ENCODE measurements at places on chromosomes 16 and 17. TPM values are rescaled to one million over a fixed set of nuclear protein-coding genes. Genes with fewer than 3 reads are reported as not detected.

DNA sequence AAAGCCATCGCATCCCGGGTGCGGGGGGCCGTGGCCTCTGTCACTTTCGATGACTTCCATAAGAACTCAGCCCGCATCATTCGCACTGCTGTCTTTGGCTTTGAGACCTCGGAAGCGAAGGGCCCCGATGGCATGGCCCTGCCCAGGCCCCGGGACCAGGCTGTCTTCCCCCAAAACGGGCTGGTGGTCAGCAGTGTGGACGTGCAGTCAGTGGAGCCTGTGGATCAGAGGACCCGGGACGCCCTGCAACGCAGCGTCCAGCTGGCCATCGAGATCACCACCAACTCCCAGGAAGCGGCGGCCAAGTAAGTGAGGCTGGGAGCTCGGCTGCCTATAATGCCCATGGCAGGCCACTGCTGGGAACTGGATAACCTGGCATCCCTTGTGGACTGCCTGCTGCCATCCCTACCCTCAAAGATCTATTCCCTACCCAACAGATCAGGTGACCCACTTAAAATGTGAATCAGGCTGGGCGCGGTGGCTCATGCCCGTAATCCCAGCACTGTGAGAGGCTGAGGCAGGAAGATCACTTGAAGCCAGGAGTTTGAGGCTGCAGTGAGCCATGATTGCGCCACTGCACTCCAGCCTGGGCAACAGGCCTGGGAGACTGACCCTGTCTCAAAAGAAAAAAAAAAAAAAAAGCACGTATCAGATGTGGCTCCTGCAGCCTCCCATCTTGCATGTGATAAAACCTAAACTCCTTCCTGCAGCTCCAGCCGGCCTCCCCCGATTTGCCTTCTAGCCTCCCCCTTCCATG lies 18.3 kb downstream of the CDIPT start:
- DNase-seq, result no peak

DNA sequence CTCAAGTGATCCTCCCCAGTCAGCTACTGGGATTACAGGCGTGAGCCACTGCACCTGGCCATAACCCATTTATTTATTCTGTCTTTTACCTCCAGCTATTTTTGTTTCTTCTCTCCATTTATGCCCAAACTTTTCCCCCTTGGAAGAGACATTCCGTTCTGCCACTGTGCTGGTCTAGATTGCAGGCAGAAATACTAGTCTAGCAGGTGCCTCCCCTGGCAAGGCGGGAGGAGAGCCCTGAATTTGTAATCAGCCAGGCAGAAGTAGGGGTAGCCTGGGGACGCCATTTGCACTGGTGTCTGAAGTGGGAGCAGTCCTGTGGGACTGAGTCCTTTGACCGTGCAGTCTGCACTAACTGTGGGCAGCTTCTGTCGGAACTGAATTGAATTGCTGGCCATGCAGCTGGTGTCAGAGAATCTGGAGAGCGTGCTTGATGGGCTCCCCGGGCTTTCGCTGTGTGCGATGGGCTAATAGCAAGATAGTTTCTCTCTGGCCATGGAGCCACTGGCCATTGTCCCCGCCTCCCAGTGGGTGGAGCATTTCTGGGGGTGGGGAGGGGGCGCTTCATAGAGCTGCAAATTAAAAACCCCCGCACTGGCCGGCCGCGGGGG lies 31.5 kb upstream of the LITAF start:
- no peak for DNase-seq

- DNase-seq, result no peak
These were observed 86.3 kb downstream of the SDR42E1 start for GRCh38 chr16:81925016-81925415.

- DNase-seq, result no peak
These were observed 33.7 kb downstream of the SRCIN1 start for GRCh38 chr17:38571833-38572668.

GRCh38 chr16:8512941-8513624 lies 77.2 kb downstream of the TMEM114 start:
- DNase-seq, result no peak

- DNase-seq, result no peak
These were observed at the start of gene RAP1GAP2 for GRCh38 chr17:2796164-2797125. Gene RAP1GAP2 (plus strand): TSS chr17:2796438. CDS start chr17:2796528, 90 bp downstream.

GRCh38 chr16:86042393-86042792 lies 143.4 kb downstream of the IRF8 start:
- DNase-seq, result no peak

DNA sequence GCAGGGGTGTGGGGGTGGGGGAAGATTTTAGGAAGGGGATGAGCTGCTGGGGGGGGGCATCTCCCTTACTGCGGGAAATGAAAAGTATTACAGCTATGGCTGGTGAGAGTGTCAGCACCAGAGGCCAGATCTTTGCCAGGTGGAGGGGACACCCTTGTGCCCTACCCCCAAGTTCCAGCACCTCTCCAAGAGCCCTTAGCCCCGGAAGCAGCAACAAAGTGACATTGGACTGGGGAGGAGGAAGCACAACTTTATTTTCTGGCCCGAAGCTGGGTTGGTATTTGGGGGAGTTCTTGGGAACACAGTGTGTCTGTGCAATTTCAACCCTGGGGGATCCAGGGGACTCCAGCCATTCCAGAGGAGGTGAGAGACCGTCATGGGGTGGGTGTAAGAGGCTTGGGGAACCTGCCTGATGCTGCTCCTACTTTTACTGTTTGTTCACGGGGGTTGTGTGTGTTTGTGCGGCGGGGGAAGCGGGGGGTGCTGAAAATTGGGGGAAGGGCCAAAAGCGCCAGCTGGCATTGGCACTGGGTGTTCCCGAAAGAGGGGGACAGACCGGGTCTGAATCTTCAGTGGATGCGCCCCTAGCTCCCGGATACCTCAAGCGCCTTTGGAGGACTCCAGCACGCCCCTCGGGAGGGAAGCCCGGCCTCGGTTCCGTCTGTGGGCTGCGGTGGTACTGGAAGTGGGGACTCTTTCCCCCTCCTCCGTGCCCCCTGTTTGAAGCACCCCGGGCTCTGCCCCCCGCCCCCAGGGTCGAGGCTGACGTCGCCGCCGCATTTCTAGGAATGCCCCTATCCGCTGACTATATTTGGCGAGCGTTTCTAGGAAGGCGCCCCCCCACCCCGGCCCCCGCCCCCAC lies 230.3 kb downstream of the MRTFB start:
- no peak for DNase-seq

- peak; percentile 83 for DNase-seq
These were observed 4.0 kb downstream of the NOG start for GRCh38 chr17:56597495-56597990.

- DNase-seq, result no peak
These were observed 4.1 kb upstream of the C1QTNF1 start for GRCh38 chr17:79019632-79020584.

DNA sequence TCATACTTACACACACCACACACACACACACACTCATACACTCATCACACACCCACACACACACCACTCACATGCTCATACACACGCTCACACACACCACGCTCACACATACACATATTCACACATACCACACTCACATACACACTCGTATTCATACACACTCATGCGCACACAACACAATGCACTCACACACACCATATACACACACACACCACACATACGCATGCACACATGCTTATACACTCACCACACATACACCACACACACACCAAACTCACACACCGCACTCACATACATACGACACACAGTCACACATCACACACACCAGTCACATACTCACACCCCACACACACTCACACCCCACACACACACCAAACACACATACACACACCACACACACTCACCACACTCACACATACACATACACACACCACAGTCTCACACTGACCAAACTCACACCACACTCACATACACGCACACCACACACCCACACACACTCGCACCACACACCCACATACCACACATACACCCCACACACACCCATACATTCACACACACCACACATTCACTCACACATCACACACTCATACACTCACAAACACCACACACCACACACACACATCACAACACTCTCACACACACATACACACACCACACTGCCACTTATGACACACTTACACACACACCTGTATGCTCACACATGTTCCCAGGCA lies 88.9 kb downstream of the IRX5 start:
- no peak for DNase-seq

- no peak for DNase-seq
These were observed 7.2 kb downstream of the ABHD15 start for GRCh38 chr17:29559640-29560039.

DNA sequence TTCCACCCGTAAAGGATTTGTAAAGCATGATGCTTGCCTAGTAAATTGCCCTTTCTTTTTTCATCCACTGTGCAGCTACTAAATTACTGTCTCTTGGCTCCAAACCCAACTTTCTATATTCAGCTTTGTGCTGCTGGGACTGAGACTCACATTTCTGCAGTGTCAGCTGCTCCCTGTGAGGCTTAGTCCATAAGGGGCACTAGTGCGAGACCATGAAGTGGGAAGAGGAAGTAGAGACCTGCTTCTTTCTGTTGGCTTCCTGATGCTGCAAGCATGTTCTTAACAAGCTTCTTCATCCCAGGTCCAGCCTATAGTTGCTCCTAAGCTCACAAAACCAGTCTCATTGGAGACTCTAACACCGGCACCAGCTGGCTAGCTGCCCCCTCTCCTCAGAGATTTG lies 74.9 kb upstream of the HS3ST2 start:
- no peak for DNase-seq

DNA sequence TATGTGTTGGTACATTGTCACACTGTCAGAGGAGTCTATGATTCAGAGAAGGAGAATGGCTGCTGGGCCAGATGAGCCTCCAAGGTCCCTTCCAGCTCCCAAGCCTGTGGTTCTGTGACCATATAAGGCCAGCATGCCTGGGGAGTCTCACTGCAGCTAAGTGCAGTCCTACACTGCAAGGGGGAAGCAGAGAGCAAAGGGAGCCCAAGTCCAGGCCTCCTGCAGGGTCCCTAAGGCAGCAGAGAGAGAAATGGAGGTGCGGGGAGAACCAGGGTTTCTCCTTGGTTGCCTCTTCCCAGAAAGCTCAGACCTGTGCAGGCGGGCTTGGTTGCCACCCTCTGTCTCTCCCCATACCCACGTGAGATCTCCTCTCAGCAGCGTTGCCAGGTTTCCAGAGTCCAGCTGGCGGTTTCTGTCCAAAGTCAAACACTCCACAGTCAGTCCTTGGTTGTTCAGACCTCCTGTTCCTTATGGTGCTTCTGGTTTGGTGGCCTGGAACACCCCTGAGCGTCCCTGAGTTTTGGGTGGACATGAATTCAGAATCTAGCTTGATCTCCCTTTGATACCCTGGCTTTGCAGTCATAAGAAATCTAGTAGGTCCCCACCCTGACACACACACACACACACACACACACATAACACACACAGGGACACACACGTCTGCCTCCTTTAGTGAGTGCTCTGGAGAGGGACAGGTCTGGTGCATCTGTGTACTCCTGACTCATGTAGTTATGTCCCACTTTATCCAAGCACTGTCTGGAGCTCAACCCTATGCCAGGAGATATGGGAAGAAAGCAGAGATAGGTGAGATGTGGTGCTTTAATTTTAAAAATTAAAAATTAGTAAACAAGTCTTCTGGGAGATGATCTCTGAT lies 78.8 kb downstream of the GNAO1 start:
- no peak for DNase-seq

DNA sequence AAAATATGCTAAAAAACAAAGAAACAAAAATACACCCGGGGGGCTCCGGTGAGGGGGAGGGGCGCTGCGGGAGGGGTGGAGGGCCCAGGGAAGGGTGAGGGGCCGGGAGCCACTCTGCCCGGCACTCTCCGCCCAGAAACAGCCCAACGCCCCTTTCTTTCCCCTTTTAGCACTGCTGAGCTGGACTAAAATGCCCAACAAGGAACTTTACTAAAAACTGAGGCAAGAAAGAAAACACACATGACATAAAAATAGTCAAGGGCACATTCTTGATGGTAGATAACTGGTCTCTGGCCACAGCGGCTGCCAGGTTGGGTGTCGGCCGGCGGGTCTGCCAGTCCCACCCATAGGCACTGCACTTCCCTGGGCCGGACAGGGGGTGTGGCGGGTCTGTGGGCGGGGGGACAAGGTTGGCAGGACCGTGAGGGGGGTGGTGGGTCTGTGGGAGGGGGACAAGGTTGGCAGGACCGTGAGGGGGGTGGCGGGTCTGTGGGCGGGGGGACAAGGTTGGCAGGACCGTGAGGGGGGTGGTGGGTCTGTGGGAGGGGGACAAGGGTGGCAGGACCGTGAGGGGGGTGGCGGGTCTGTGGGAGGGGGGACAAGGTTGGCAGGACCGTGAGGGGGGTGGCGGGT lies 20.9 kb downstream of the METRNL start:
- DNase-seq, result no peak

GRCh38 chr16:27972500-27972899 lies 91.0 kb downstream of the GSG1L start:
- DNase-seq, result no peak

- peak; percentile 33 for DNase-seq
These were observed 70.6 kb downstream of the AMFR start for GRCh38 chr16:56354746-56355145.

GRCh38 chr16:88005968-88006367 lies 54.7 kb downstream of the BANP start:
- DNase-seq, result no peak

DNA sequence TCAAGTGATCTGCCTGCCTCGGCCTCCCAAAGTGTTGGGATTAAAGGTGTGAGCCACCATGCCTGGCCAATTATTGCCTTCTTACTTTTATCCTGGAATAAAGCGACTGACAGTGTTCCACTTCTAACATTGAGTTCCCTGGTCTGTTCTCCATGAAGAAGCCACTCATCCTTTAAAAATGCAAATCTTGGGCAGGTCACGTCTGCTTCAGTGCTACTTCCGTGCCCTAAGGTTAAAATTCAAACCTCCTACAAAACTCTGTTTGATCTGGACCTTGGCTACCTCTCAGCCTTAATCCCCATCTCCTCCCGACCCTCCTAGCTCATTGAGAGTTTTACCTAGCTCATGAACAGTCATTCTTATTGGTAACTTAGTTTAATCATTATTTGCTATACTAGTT lies 9.6 kb upstream of the SHISA9 start:
- DNase-seq, result no peak

The MT1X gene
- total RNA-seq, result 6.8 TPM

The NPB gene
- 1.7 TPM for total RNA-seq

The KRT32 gene
- total RNA-seq, result not detected

The ITGAX gene
- not detected for total RNA-seq

The DBNDD1 gene
- 11.5 TPM for total RNA-seq

The HOXB9 gene
- total RNA-seq, result 34.4 TPM

The OTOP2 gene
- total RNA-seq, result not detected

The KIF2B gene
- total RNA-seq, result not detected

The DCUN1D3 gene
- total RNA-seq, result 12.4 TPM

The ACSM2A gene
- not detected for total RNA-seq

The CCDC154 gene
- 3.9 TPM for total RNA-seq

Data from mesothelial cell of epicardium (in vitro differentiated cells).